Memory B cell (primary cell): ENCODE measurements at places on chromosomes 6 and 20.

DNA sequence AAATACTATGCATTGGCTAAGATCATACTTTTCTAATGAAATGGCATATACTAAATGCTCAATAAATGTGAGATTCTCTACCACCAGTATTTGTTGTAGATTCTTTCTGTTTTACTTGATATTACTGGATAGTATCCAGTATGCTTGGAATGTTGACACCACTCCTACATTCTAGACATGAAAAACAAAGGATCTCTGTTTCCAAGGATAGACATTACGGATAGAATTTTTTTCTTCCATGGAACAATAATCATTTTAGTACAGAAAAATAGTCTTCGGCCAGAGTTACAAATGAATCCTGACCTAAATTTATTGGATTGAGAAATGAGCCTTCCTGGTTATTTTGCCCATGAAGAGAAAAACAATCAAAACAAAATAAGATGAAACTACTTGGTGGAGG is 258.2 kb upstream of the NT5E start:
- no peak overlapping the region for H3K4me3 ChIP-seq
- no peak for DNase-seq
- no peaks in the 10 kb centered on the region for H3K4me1 ChIP-seq
- no peak overlapping the region for H3K27ac ChIP-seq

DNA sequence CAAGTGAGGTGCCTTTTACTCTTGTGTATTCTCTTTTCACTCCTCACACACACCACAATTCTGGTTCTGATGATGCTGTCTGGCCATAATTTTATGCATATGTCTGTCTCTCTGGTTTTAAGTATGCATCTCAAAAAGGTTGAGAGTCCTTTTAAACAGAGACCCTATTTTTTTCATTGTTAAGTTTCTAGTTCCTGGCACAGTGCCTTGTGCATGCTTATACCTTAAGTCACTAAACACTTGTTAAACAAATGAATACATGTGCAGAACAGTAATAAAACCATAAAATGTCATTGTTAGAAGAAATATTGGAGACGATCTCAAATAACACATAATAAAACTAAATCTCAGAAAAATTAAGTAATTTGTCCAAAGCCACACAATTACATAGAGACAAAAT is 7.9 kb downstream of the ROS1 start:
- no peaks in the 10 kb centered on the region for H3K4me1 ChIP-seq
- no peak overlapping the region for H3K4me3 ChIP-seq
- no peaks in the 10 kb centered on the region for H3K36me3 ChIP-seq
- peaks cover 2% of the 10 kb centered on the region for H3K27me3 ChIP-seq
- no peak overlapping the region for H3K27ac ChIP-seq
- no peak for DNase-seq

DNA sequence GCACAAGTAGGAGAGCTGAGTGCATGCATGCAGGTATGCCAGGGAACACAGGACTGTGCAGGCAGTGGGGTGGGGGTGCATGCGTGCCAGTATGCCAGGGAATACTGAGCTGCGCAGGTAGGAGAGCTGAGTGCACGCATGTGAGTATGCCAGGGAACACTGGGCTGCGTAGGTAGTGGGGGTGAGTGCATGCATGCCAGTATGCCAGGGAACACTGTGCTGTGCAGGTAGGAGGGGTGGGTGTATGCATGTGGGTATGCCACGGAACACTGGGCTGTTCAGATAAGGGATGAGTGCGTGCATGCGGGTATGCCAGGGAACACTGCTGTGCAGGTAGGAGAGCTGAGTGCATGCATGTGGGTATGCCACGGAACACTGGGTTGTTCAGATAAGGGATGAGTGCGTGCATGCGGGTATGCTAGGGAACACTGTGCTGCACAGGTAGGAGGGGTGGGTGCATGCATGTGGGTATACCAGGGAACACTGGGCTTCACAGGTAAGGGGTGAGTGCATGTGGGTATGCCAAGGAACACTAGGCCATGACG is 77.4 kb downstream of the LRFN2 start:
- H3K4me3 ChIP-seq, result no peak overlapping the region
- no peak for DNase-seq
- H3K36me3 ChIP-seq, result no peaks in the 10 kb centered on the region
- H3K27me3 ChIP-seq, result peaks cover 9% of the 10 kb centered on the region
- H3K27ac ChIP-seq, result no peak overlapping the region
- H3K4me1 ChIP-seq, result peaks cover 2% of the 10 kb centered on the region

GRCh38 chr6:150266963-150267685 is 101.7 kb upstream of the IYD start:
- no peak overlapping the region for H3K27ac ChIP-seq
- no peaks in the 10 kb centered on the region for H3K4me1 ChIP-seq
- no peak for DNase-seq

GRCh38 chr6:122372647-122373046 is 26.8 kb upstream of the HSF2 start:
- no peaks in the 10 kb centered on the region for H3K36me3 ChIP-seq
- H3K4me3 ChIP-seq, result no peak overlapping the region
- no peak for DNase-seq
- peaks cover 7% of the 10 kb centered on the region for H3K4me1 ChIP-seq

DNA sequence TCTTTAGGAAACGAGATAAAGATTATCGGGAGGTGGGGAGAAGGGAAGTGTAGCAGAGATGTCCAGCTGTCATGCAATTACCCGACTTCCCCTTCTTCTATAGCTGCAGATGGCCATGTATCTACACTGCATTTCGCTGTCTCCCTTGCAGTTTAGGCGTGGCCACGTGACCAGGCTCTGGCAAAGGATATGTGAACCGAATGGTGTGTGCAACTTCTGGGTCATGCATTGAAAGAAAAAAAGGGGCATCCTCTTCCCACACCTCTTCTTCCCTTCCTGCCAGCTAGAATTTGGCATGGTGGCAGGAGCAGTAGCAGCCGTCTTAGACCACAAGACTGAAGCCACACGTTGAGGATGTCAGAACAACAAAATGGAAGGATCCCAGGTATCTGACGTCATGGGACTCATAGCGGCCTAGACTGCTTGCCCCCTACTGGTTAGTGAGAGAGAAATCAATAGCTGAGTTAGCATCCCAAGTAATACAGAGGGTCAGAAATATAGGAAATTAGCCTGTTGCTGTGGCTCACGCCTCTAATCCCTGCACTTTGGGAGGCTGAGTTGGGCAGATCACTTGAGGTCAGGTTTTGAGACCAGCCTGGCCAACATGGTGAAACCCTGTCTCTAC is 32.8 kb downstream of the TCF15 start:
- H3K27ac ChIP-seq, result no peak overlapping the region
- DNase-seq, result no peak
- no peaks in the 10 kb centered on the region for H3K4me1 ChIP-seq

- peak; percentile 67 for DNase-seq
- H3K27me3 ChIP-seq, result peaks cover 32% of the 10 kb centered on the region
- H3K36me3 ChIP-seq, result peaks cover 6% of the 10 kb centered on the region
These were observed 23.6 kb upstream of the TMEM181 start for GRCh38 chr6:158536084-158536890.

GRCh38 chr20:5073660-5074231 is 46.0 kb downstream of the PCNA start:
- no peak overlapping the region for H3K4me3 ChIP-seq
- no peak overlapping the region for H3K27ac ChIP-seq
- no peaks in the 10 kb centered on the region for H3K27me3 ChIP-seq
- peaks cover 21% of the 10 kb centered on the region for H3K4me1 ChIP-seq

DNA sequence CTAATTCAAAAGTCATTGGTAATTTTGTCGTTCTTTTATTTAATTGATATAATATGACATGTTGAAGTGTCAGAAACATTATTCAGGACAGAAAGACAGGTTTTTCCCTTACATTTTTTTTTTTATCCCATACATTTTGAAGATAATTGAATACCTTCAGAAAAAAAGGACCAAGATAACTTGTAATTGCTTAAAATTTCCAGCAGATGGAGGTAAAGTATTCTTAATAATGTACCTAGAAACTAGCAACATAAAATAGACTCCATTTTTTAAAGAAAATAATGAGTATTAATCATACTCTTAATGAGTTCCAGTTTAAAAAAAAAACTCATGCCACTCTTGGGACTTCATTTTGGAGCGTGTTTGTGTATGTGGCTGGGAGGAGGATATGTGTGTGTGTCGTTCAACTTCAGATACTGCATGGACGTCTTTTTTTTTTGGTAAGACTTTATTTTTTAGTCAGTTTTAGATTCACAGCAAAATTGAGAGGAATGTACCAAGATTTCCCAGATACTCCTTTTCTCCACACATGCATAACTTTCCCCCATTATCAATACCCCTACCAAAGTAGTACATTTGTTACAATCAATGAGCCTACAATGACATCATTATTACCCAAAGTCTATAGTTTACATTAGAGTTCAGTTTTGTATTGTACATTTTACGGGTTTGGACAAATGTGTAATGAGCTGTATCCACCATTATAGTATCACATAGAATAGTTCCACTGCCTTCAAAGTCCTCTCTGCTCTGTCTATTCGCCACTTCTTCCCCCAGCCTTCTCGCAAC is 79.4 kb downstream of the ROS1 start:
- no peak overlapping the region for H3K27ac ChIP-seq
- H3K4me3 ChIP-seq, result no peak overlapping the region
- H3K4me1 ChIP-seq, result peaks cover 5% of the 10 kb centered on the region
- H3K27me3 ChIP-seq, result peaks cover 8% of the 10 kb centered on the region
